ENCODE measurements at places on chromosomes 2 and 18. TPM values are rescaled to one million over a fixed set of nuclear protein-coding genes. Genes with fewer than 3 reads are reported as not detected.

GRCh38 chr2:6228251-6228650, 536.1 kb downstream of the SOX11 start:
- no peaks in the 10 kb centered on the region for H3K36me3 ChIP-seq
- no peaks in the 10 kb centered on the region for H3K27me3 ChIP-seq
- H3K4me3 ChIP-seq: no peak overlapping the region
- no peaks in the 10 kb centered on the region for H3K4me1 ChIP-seq
- DNase-seq: no peak
- H3K27ac ChIP-seq: no peak overlapping the region

GRCh38 chr2:225040856-225041206, 1.4 kb downstream of the DOCK10 start:
- no peak overlapping the region for H3K27ac ChIP-seq
- no peaks in the 10 kb centered on the region for H3K36me3 ChIP-seq
- peaks cover 6% of the 10 kb centered on the region for H3K4me1 ChIP-seq
- peak overlapping the region; percentile 50 for H3K4me3 ChIP-seq
- H3K27me3 ChIP-seq: peaks cover 35% of the 10 kb centered on the region

DNA sequence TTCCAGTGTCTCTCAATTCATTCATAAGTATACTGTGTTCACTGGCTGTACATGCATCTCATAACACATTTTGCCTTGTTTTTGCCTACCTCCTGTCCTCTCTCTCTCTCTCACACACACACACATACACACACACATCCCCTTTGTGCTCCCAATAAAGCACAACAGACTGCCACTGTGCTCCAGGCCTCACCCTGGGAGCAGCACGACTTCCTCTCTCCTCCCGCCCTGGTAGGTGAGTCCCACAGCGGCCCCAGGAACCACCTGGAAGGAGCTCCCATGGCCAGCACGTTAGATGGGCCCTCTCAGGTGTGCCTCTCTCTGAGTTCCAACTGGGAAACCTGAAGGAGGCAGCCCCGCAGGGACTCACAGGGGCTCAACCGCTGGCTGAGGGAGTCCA, 65.4 kb downstream of the MARCHF4 start:
- H3K27me3 ChIP-seq: no peaks in the 10 kb centered on the region
- H3K27ac ChIP-seq: peak overlapping the region; percentile 10
- no peak for DNase-seq

DNA sequence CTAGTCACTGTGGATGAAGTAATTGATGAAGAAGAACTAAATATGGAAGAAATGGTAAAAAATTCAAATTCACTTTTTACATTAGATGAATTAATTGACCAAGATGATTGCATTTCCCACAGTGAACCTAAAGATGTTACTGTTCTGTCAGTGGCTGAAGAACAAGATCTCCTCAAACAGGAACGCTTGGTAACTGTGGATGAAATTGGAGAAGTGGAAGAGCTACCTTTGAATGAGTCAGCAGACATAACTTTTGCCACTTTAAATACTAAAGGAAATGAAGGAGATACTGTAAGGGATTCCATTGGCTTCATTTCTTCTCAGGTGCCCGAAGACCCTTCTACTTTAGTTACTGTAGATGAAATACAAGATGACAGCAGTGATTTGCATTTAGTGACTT, 26.6 kb upstream of the DYSF start:
- no peak overlapping the region for H3K4me3 ChIP-seq
- H3K4me1 ChIP-seq: peaks cover 28% of the 10 kb centered on the region
- DNase-seq: no peak
- H3K27me3 ChIP-seq: no peaks in the 10 kb centered on the region

CTAGE1 gene
- not detected for total RNA-seq

MROH2A gene
- total RNA-seq: not detected

MC2R gene
- not detected for total RNA-seq

All from endothelial cell of umbilical vein (primary cell).